Skin of body (tissue), 3 donors: ENCODE measurements at places on chromosomes 4 and X. TPM values are rescaled to one million over a fixed set of nuclear protein-coding genes. Genes with fewer than 3 reads are reported as not detected.

Gene WDR1
- total RNA-seq: 90.7 TPM

Gene SLC16A2
- 7.2 TPM for total RNA-seq

GRCh38 chr4:12852338-12853307 lies 631.5 kb downstream of the RAB28 start:
- DNase-seq: peak; percentile 52

DNA sequence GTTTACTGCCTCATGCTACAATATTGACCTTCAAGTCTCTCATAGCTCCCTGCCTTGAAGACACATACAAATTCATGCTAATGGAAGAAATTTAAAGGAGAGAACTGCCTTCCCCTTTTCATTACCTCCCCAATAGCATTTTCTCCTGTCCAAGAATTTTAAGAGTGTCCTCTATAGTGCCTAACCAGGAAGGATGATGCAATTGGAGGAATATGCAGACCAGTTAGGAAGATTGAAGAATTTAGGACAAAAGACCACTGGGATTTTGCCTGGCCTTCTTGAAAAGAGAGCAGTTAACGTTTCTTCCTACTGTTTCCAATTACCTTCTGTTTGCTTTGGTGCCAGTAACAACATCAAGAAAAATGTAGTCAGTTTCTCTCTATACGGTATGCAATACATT lies 443.9 kb downstream of the INPP4B start:
- peak; percentile 21 for DNase-seq

DNA sequence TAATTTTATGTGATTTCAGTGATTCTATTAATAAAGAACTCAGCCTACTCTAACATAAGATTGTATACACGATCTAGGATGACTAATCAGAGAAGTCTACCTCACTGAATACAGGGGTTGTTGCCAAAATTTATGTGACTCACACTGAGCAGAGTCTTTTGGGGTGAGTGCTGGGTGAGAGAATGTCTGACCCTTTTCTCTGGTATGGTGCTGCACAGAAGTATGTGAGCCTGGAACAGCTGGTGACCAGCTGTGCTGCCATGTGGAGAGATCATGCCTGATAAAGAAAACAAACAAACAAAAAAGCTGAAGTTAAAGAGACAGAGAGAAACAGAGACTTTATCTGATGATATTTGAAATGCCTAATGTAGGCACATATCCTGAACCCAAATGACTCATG lies 618.1 kb upstream of the GRIA3 start:
- DNase-seq: peak; percentile 57

- DNase-seq: no peak
Measured at GRCh38 chr4:122583906-122584305, 37.0 kb downstream of the IL21 start.

DNA sequence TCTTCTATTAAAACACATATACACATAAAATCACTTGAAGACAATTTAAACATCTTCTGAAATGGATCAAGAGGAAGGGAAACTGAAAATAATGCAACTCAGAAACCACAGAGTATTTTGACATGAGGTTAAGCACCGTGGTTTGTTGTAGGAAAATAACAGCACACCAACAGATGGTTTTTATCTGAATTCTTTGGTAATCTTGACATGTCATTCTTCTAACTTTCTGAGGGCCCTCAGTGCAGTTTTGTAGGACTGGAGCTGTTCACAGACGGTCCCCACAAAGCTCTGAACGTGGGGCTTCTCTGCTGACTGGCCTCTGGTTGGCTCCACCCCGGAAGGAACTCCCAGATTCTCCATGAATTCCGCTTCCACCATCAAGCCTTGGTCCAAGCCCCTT lies 16.0 kb upstream of the TLR8 start:
- DNase-seq: no peak

- DNase-seq: no peak
Measured at GRCh38 chr4:11297627-11298026, 131.1 kb downstream of the HS3ST1 start.

Gene NR0B1
- total RNA-seq: not detected

DNA sequence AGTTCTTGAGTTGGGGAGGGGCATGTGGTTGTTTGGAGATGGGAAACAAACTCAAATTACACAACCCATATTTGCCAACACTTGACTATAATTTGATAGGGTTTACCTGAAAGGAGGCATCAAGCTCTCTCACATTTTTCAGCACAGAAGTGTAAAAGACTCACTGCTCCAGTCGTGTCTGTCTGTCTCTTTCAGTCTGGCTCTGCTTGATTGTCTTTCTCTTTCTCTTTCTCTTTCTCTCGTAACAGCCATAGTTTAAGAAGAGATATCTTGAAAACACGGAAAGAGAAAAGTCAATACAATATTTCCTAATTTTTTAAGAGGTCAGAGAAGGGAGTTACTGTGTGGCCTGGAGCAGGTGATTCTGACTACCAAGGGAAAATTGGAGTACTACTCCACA lies 413.6 kb upstream of the CXorf51A start:
- no peak for DNase-seq

GRCh38 chrX:39591099-39591498 lies 506.7 kb downstream of the BCOR start:
- DNase-seq: no peak

Gene CT45A3
- not detected for total RNA-seq

DNA sequence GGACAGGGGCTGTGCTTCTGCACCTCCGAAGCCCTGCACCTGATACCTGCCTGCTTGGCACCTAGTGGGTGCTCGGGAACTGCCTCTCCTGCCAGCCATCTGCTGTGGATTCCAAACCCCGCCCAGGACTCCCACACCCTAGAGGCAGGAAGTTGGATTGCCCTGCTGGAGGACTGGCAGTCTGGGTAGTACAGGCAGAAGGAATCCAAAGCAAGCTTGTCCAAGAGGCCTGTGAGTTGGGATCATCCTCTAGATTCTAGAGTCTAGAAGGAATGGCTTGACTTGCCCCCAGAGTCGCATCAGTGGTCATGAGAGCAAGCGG lies 64.6 kb upstream of the MTM1 start:
- no peak for DNase-seq

Gene GRK4
- total RNA-seq: 7.5 TPM

Gene GSPT2
- total RNA-seq: 6.5 TPM

DNA sequence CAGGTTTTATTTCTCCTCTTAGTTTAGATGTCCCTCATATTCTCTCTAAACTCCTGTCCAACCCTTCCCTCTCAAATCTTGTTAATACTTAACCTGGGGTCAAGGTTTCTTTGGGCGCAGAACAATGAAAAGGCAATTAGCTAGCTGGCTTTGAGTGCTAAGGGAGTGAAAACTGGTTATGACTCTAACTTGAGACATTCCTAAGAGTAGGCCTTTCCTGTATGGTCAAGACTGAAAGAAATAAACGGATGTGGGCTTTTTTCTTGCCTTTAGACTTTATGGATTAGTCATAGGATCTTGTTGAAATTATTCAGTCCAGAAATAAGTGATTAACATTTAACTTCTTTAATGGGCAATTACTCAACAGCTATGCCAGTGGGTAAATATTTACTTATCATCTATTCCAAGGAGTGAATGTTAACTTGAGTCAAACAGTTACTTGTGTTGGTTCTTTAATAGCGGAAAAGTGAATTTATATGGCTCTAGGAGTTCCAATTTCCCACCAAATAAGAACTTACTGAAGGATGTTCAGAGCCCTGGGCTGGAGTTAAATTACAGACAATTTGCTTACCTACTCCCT lies 141.7 kb upstream of the SCML1 start:
- no peak for DNase-seq

- DNase-seq: no peak
Measured at GRCh38 chr4:119735165-119735651, 106.6 kb upstream of the PDE5A start.

DNA sequence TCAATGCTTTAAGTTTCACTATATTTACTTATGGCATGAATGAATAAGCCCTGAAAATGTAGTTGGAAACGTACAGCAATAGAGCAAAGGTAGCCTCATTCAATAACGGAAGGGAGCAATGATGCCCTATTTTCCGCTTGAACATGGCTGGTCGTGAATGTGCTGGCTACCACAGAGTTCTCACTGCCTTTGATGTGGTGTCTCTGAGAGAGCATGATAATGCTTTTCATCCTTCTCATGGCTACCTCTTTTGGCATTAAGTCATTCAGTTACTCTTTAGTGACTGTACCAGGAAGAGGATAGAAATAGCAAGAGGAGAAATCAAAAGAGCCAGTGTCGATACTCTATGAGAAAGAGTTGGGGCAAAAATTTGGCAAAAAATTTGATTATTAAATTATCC lies 308.0 kb downstream of the PPP3CA start:
- DNase-seq: no peak

Gene C4orf54
- 15.6 TPM for total RNA-seq

Gene TMPRSS11F
- total RNA-seq: 2.3 TPM

- DNase-seq: no peak
Measured at GRCh38 chr4:11615601-11616000, 186.9 kb upstream of the HS3ST1 start.

DNA sequence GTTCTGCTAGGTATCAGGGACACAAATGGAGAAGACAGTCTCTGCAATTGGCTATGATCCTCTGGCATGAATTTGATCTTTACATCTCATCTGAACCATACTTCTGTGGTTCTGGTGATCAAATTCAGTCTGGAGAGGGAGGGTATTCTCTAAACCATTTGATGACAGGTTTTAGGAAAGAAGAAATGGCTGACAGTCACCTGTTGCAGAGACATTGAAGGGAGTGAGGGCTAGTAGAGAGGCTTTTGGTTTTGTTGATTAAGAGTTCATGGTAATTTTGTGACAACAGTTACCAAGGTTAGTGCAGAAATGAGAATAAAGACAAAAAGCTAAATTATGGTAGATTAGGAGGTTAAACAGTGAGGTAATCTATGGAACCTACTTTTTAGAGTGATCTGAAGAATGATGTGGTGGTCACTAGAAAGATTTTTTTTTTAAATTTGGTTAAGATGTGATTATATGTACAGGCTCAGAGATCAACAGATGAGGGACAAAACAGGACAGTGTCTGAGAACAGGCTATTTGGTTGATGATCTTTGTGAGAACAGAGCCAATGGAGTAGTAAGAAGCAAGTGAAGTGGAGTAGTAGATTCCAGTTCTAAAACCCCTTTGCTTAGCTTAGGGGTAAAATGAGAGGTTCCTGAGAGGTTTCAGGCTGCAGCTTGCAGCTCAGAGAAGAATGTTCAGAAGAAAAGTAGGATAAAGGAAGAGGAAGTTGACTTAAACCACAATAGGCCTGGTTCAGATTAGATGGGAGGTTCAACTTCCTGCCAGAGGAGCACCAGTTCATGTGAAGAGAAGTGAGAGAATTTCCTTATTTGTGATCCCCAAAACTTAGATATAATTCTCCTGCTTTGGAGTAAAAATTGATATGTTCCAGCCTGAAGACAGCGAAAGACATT lies 34.7 kb downstream of the VSIG4 start:
- DNase-seq: no peak

GRCh38 chr4:177680308-177680707 lies 238.1 kb upstream of the AGA start:
- DNase-seq: no peak

Gene STAG2
- 127 TPM for total RNA-seq

DNA sequence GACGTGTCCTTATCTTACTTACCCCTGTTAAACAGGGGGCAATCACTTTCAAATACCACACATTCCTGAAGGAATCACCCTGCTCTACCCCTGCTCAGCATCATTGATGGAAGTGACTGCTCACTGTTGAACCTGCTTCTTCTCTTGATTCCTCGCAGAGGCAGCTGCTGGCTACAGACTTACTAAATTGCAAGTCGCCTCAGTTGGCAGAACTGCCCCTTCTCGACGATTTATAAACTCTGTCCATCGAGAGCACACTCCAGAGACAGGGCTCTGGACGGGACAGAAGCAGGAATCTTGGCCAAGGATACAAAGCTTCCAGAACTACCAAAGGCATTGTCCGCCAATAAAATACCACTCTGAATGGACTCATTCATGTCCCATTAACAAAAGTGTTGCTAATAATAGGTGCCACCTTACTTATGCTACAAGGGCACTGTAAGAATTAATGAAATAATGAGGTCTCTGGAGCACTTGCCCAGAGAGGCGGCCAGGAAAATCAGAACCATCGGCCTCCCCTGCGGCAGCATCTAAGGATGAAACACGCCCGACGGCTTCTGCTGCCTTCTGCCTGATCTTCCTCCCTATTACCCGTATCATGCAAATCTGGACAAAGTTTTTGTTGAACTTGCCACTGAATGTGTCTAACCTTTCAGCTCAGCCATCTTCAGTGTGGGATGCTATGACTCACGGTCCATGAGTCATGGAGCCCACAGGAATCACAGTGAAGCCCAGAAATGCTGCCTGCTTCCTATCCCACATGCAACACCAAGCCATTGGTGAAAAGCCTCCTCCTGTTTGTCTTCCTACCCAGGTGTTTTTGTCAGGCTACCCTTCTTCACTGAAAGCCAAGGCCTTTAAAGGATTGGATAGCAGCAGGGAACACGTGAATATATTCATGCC lies 164.9 kb downstream of the MAML3 start:
- DNase-seq: no peak

GRCh38 chr4:60938181-60938580 lies 261.9 kb upstream of the ADGRL3 start:
- DNase-seq: no peak

Gene CYLC1
- total RNA-seq: not detected

Gene SLITRK2
- total RNA-seq: 2.5 TPM

Gene GAGE12E
- not detected for total RNA-seq

DNA sequence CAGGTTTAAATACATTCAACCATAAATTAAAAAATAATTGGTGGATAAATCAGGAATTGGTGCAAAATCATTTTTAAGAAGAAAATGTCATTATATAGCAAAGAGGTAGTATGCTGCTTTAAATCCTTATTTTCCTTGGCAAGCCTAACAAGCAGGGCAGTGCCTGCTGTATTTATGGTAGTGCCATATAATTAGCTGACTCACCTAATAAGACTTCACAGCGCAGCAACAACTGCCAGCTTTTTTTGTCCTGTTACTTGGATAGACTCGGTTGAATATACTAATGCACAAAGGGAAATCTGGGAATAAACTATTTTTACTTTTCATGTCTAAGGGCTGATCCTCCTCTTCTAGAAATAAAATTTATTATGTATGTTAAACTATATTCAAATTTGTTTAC lies 99.1 kb downstream of the SNCA start:
- DNase-seq: no peak

- DNase-seq: no peak
Measured at GRCh38 chr4:53004497-53005148, 142.5 kb downstream of the RASL11B start.

- DNase-seq: no peak
Measured at GRCh38 chr4:7423801-7424552, 10.8 kb downstream of the PSAPL1 start.

- DNase-seq: no peak
Measured at GRCh38 chr4:32268863-32269262, 1548.7 kb downstream of the PCDH7 start.

DNA sequence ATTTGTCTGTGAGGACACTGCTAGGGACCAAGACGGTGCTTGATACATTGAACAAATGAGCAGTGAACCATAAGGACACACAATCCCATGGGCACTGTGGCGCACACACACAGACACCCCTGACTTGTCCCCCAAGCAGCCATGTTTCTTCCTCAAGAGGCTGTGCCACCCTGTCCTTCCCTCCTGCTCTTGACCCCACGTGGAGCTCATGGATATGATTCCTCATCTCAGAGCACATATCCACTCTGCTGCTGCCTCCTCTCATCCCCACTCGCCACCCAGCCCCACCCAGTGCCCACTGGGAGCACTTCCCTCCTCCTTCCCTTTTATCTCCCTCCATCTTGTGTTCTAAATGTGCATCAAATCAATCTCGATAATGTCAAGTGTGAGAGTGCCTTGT lies 102.4 kb downstream of the PARM1 start:
- DNase-seq: no peak

- DNase-seq: no peak
Measured at GRCh38 chrX:41875142-41875541, 48.2 kb downstream of the CASK start.

Gene SSX4
- total RNA-seq: not detected

Gene MAGEC1
- not detected for total RNA-seq

Gene CXorf49
- total RNA-seq: not detected
